Midbrain (tissue), 1 donor: ENCODE measurements at places on chromosomes 1 and 21.

DNA sequence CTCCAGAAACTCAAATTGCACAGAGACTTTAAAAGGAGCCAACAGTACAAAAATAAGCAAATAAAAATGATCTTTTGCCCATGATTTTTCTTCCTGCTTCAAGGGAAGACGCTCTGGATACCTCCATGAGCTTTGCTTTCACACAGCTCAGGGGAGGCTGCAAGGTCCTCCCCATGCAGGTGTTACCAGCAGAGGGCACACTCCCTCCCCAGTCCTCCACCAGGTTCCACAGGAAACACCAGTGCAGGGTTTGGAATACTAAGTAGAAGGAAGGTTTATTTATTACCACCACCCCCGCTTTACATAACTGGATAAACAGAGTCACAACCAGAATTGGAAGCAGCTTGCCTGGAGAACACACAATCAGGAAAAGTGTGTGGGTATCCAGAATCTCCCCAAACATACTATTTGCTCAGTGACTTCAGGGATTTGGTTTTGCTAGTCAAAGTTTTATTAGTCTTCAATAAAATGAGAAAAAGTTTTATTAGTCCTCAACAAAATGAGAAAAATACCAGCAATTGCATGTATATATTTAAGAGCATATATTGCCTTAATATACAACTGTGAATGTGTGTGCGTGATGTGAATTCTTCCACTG lies 37.3 kb downstream of the HSD3B1 start:
- no peak for DNase-seq

- no peak for DNase-seq
Measured at GRCh38 chr1:15756143-15757015, 2.2 kb upstream of the FBLIM1 start.

DNA sequence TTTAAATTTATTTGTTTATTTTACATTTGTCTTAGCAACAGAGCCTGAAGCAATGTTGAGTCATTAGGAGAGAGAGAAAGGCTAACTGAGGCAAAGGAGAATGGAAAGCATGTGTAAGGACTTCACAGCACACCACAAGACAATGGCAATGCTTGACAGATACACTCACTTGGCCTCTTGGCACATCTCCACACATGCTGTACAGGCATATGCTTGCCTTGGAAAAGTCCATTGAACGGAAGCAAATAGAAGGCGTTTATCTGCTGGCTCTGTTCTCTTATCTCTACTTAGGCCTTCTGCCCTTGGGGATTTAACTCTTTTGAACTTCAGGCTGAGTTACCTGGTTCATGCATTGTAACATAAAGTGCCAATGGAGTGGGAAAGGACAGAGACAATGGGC lies 262.2 kb upstream of the POU3F1 start:
- no peak for DNase-seq

DNA sequence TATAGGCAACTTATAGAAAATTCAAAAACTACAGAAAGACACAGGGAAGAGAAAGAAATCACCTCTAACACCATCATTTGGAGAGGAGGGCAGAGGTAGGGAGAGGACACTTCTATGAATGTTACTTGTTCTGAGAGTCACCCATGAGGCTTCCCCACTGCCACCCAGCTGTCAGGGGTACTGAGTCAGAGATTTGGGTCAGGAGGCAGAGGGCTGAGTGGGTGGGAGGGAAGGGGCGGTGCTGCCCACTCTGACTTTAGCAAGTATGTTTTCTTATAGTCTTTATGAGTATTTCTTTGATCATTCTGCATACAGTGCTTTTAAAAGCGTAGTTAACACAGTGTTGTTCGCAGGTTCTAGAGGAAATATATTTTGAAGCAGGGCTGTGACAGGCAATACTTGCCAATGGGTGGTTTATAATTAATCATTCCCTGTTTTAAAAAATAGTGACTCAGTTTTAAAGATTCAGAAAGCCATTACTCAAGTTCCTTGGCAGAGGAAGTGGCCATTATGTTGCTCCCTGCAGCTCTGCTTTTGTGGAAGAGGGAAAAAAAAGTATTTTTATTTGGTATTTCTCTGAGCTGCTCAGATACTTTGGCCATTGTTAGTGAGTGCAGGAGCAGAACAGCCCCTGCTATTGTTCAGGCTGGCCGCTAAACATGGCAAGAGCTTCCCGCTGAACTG lies 18.3 kb downstream of the IL6R start:
- peak; percentile 74 for DNase-seq

- DNase-seq, result no peak
Measured at GRCh38 chr1:182185842-182186756, 124.6 kb upstream of the ZNF648 start.

- no peak for DNase-seq
Measured at GRCh38 chr1:9630331-9631111, 21.0 kb upstream of the PIK3CD start.

DNA sequence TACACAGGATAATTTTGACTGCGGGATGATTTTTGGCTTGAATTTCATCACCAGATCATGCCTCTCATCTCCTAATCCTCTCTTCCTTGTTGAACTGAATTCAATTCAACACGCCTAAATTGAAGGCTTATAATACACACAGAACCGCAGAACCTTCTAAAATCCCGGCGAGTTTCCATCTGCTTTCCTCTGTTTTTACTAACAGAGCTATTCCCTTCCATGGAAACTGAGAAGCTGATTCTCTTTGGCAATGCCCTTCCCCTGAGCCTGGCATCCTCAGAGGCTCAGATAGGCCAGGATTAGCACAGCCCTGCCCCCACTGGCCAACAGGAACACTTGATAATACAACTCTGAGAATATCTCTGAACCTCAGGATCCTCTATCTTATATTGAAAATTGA lies 130.2 kb downstream of the CAPN8 start:
- DNase-seq, result no peak

DNA sequence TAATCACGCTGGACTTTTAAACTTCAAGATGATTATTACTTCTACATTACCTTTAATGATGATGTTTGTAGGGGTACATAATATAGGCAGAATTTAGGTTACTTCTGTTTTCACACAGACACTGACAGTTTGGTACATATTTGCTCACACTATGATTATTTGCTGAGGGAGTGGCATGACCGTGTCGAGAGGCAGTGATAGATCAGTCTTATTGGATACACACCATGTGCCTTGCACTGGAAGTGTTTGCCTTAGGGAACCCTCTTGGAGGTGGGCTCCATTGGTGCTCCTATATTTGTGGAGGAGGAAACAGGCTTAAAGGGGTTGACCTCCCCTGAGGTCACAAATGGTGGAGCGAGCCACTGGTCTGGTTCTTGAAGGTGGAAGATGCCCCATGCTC lies 132.1 kb downstream of the PRDM2 start:
- DNase-seq, result no peak

DNA sequence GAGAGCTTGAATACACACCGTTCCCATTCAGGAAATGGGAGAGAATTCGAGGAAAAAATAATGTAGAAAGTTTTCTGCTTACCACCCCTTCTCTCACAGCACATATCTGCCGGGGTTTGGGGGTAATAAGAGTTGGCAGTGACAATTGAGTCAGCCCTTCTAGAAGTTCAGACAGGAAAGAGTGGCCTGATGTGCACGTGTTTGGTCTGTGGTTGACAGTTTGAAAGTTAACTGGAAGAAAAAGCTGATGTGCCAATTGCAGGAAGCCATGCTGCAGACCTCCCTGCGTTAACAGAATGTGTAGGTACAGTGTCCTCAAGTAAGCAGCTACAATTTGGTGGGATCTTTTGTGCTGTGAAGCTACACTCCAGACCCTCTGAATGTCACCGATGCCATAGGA lies 50.9 kb downstream of the DHX9 start:
- no peak for DNase-seq

GRCh38 chr1:162632217-162632666 lies at the start of gene DDR2:
Gene DDR2, plus strand, starts transcription at chr1:162632464. Its CDS starts 86,600 bp downstream, at chr1:162719064.
- DNase-seq, result peak; percentile 24

DNA sequence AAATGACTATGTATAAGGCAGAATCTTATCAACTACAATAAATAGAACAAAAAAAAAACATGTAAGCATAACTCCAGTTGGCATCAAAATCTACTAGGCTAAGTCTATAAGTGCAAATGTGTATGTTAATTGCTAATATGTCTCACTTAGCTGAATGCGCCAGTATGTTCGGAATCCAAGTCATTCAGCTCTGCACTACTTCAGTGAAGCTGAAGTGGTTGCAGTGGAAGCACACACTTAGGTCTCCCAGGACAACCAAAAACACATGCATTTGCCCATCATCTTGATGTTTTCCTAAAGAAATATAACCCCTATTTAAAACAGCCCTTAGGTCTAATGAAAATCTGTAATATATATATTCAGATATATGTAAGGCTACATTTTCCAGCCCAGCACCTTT lies 41.0 kb upstream of the RGS2 start:
- no peak for DNase-seq

DNA sequence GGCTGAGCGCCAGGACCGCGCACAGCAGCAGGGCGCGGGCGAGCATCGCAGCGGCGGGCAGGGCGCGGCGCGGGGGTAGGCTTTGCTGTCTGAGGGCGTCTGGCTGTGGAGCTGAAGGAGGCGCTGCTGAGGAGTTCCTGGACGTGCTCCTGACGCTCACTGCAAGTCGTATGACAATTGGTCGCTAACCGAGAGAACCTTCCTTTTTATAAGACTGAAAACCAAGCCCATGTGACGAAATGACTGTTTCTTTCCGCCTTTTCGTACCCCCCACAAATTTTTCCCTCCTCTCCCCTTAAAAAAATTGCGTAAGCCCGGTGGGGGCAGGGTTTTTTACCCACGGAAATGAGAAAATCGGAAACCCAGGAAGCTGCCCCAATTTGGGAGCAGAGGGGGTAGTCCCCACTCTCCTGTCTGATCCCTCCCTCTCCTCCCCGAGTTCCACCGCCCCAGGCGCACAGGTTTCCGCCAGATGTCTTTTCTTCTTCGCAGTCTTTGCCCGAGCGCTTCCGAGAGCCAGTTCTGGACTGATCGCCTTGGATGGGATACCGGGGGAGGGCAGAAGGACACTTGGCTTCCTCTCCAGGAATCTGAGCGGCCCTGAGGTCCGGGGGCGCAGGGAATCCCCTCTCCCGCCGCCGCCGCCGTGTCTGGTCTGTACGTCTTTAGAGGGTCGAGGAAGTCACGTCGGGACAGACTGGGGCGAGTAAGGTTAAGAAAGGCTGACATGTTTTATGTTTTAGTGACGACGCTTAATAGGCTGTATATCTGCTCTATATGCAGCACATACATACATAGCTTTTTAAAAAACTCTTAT lies at the start of gene PTGS2:
Gene PTGS2 (minus strand): TSS at position 179 of the 817 bp plus-strand sequence. CDS start 133 bp downstream, at position 46.
- peak; percentile 25 for DNase-seq

DNA sequence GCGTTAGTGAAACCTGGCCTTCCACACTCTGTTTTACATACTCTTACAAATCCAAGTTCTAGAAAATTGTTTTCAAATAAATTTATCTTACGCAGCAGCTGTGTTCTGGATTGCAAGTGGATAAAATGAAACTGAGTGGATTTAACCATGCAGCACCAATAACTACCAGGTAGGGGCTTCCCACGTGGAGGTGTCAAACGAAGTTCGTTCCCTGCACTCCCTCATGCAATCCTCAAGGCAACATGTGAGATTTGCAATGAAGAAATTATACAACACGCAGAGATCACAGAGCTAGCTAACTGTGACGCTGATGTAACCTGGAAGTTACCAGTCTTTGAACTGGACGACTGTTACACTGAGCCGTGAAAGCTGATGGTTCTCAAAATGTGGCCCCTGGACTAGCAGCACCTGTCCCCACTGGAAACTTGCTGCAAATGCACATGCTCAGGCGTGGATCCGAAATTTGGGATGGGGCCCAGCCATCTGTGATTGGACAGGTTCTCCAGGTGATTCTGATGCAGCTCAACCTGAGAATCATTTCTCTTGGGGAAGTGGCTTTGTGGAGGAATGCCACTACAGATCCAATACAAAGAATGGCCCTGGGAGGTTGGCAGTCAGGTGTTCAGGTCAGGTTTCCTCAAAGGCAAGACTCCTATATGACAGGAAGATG lies 36.3 kb downstream of the RSPH1 start:
- no peak for DNase-seq

DNA sequence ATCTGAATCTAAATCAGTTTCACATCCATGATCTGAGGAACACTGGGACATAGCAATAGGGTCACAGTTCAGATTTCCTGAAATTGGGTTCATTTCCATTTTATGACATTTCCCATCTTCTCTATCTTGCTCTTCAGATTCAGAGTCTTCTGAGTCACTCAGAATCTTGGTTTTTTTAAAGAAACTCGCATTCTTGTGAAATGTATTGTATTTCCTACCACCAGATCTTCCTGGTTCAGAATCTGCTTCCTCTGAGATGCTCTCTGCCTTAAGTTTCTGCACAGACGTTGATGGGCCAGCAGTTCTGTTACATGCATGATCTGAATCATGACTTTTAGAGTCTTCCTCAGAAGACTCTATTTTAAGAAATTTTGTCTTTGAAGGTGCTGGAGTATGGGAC lies 15.5 kb upstream of the PSMG1 start:
- DNase-seq, result no peak

- DNase-seq, result no peak
Measured at GRCh38 chr1:7186382-7187111, 401.3 kb downstream of the CAMTA1 start.

- DNase-seq, result peak; percentile 32
Measured at GRCh38 chr1:19344372-19344810, 32.3 kb downstream of the SLC66A1 start.

DNA sequence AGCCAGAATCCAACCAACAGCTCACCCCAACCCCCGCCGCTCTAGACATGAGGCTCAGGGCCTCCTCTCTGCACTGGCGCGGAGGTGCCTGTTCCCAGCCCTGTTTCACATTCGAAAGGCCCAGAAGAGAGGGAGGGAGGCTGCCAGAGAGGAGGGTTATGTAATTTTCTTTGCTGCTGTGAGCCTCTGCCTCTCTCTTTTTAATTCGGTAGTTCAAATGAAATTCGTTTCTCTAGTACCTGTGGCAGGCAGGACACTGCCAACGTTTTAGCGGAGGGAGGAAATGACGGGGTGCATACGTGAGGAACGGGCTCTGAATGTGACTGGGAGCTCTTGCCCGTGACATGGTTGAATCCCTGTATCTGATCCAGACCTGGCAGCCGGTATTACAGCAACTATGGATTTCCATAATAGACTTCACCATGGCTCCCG lies 9.4 kb downstream of the PRDM16 start:
- peak; percentile 44 for DNase-seq

GRCh38 chr1:116765962-116766361 lies 11.7 kb downstream of the CD2 start:
- DNase-seq, result no peak

- no peak for DNase-seq
Measured at GRCh38 chr1:41232305-41232704, 9.8 kb downstream of the SCMH1 start.

- no peak for DNase-seq
Measured at GRCh38 chr1:8259498-8260290, 58.2 kb upstream of the SLC45A1 start.

DNA sequence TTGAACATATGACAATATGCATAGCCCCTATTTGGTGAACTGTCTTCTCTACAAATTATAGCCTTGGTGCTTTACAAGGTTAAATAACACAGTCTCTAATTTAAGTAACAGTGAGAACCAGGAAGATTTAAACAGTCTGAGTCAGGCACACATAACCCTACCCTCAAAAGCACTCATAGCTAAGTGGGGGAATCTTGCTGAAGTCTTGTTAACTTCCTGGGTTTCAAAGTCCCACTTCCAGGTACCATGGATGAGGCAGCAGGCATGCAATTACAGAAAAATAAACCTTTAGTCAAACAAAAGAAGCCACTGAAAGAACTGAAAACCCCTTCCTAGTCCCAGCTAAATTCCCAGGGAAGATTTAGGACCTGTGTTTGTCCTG lies 147.6 kb downstream of the PBX1 start:
- no peak for DNase-seq
